ENCODE measurements at places on chromosomes 5 and 9. TPM values are rescaled to one million over a fixed set of nuclear protein-coding genes. Genes with fewer than 3 reads are reported as not detected.

Gene CXCL14
- total RNA-seq, result not detected

Gene PKD2L2
- total RNA-seq, result not detected

Gene HTR4
- not detected for total RNA-seq

Gene FGF1
- total RNA-seq, result not detected

Gene PCDHGA8
- total RNA-seq, result 0.95 TPM

Gene MCC
- total RNA-seq, result 23.0 TPM

Gene SEMA5A
- 0.04 TPM for total RNA-seq

Gene CDH6
- not detected for total RNA-seq

Gene GFI1B
- total RNA-seq, result not detected

Gene SLC6A18
- total RNA-seq, result not detected

Gene TOPORS
- 16.2 TPM for total RNA-seq

Gene SPTLC1
- total RNA-seq, result 68.5 TPM

Gene SPOCK1
- 404 TPM for total RNA-seq

Gene APBA1
- total RNA-seq, result 11.4 TPM

Gene C9orf72
- total RNA-seq, result 7.3 TPM

Gene KLHL3
- total RNA-seq, result 13.6 TPM

Gene SLC35D2
- total RNA-seq, result 28.4 TPM

Gene TMEFF1
- total RNA-seq, result 14.6 TPM

Gene PSIP1
- 76.7 TPM for total RNA-seq

Gene ANKRD34B
- total RNA-seq, result not detected

Gene PPP1R26
- total RNA-seq, result 11.8 TPM

Gene SPATA31C1
- total RNA-seq, result not detected

Gene POU5F2
- 1.2 TPM for total RNA-seq

Gene TRAF1
- total RNA-seq, result 2.0 TPM

Gene AHRR
- total RNA-seq, result 3.1 TPM

Gene OGN
- total RNA-seq, result not detected

Gene KDM3B
- total RNA-seq, result 52.6 TPM

Gene NACC2
- 27.1 TPM for total RNA-seq

Gene ADAMTS19
- not detected for total RNA-seq

Gene GNAQ
- total RNA-seq, result 61.8 TPM

Gene TSLP
- total RNA-seq, result not detected

Gene CD14
- total RNA-seq, result 0.33 TPM

Gene PCDHB2
- total RNA-seq, result 0.23 TPM

Gene CBY3
- total RNA-seq, result not detected

Gene FTMT
- not detected for total RNA-seq

Gene CCDC112
- 9.6 TPM for total RNA-seq

Gene SLC25A48
- total RNA-seq, result not detected

Gene RGS7BP
- total RNA-seq, result 2.0 TPM

Gene CDX1
- not detected for total RNA-seq

Gene LECT2
- not detected for total RNA-seq

Gene IL7R
- total RNA-seq, result 1.2 TPM

Gene MARCOL
- not detected for total RNA-seq

Gene CDH9
- total RNA-seq, result not detected

Gene SOWAHA
- total RNA-seq, result not detected

Gene CCDC171
- 1.6 TPM for total RNA-seq

Gene NEUROG1
- total RNA-seq, result not detected

Gene SETD9
- 3.6 TPM for total RNA-seq

Gene GPR21
- 2.4 TPM for total RNA-seq

Gene C5orf46
- not detected for total RNA-seq

Gene CARTPT
- total RNA-seq, result not detected

Data from endothelial cell of umbilical vein (primary cell).